ENCODE measurements at places on chromosomes 2 and 18. TPM values are rescaled to one million over a fixed set of nuclear protein-coding genes. Genes with fewer than 3 reads are reported as not detected.

DNA sequence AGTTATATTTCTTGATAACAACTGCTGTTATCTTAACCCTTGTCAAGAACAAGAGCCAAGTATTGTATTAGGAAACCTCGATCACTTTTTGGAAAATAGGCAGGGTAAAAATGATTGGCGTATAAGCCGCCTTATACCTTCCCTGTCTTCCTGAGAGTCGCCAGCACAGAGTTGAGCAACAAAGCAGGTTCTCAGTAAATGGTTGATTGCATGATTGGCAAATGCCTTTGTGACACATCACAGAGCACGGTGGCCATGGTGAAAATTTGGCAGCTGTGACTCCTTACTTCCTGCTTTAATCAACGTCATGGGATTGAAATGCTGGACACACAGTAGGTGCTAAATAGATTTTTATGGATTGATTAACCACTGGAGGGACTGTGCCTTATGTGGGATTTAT, 3.9 kb upstream of the KLHL29 start:
- peak; percentile 54 for DNase-seq

DNA sequence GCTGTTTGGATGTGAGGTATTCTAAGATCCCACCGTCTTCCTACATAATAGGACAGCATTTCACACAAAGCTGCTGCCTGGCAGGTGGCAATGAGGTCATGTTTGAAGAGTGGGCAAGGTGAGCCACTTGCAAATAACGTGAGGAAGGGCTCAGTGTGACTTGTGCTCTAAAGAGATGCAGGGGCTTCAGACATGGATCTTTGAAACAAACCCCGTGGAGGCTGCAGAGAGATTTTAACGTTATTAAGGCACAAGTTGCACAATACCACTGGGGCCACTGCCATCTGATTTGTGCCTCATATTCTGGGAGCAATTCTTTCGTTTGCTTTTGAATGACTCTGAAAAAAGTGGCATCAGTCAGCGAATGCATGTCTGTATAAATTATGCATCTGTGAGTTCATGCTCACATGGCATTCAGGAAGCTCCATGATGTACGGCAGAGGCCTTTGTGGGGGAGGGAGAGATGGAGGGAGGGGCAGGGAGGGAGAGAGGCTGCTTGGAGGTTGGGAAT, 362.0 kb downstream of the SOX11 start:
- no peak for DNase-seq

Gene RAB31
- total RNA-seq = 0.45 TPM

- DNase-seq = no peak
These were observed 282.2 kb upstream of the ST6GAL2 start for GRCh38 chr2:107168141-107168540.

Gene PRSS56
- total RNA-seq = not detected

DNA sequence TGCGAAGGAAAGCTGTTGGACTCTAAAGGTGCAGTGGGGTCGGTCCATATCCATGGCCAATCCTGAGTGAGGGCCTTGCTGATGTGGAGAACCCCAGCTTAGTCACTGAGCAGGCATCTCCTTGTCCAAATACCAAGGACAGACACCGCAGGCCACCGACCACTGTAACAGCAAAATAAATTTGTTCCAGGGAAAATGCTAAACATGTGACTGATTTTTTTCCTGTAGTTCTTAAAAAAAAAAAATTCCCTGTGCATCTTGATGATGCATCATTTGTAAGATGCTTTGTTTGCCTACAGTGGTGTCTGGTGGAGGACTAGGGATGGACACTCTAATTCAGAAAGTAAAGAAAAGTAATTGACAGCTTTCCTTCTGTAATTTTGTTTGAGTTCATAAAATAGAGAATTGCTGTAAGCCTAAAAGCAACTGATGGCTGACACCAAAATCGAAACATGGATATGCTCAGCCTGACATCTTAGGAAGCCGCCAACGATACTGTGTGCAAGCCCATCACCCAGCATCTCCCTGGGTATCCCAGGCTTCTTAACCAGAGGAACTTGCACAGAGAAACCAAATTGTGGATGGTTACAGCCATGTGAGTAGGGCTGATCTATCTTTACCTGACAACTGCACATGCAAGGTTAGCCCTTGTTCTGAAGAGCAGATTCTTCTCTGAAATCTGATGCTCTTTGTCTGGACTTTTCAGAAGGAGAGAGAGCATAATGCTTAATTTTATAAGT, 188.6 kb downstream of the ARL4C start:
- no peak for DNase-seq

- no peak for DNase-seq
These were observed 148.1 kb downstream of the CYP26B1 start for GRCh38 chr2:71999580-71999979.

GRCh38 chr2:35822716-35823115, 532.9 kb upstream of the CRIM1 start:
- no peak for DNase-seq

DNA sequence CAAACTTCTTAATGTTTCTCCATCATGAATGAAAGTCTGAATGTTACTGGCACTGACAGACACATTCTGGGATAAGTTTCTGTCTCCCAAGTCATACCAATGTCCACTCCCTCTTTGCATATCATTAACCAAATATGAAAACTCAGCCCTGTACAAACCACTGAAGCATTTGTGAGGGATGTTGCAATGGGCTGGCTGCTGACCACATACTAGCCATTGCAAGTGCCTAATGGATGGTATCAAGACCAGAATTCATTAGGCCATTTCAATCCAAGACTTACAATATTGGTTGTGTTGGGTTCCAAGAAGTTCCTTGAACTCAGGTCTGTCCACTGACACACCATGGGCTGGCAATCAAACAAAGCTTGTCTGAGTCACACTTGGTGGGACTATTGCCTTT, 73.8 kb downstream of the CBLN2 start:
- DNase-seq = no peak

DNA sequence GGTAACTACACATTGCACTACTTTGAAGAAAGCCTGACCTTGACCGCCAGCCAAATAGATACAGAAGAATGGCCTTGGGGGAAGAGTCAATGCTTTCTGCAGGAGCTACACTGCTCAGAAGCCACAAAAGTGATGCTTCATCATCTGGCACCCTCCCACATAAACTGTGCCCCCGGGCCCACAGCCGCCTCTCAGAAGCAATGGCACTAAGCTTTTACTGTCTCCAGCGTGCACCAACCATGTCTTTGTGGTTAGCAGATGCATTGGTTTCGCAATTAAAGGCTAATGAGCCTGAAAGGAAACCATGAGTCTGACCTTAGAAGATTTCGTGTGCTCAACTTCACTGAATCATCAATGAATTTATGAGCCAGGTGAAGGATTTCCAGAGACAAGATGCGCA, 209.4 kb upstream of the TRIB2 start:
- DNase-seq = peak; percentile 94

DNA sequence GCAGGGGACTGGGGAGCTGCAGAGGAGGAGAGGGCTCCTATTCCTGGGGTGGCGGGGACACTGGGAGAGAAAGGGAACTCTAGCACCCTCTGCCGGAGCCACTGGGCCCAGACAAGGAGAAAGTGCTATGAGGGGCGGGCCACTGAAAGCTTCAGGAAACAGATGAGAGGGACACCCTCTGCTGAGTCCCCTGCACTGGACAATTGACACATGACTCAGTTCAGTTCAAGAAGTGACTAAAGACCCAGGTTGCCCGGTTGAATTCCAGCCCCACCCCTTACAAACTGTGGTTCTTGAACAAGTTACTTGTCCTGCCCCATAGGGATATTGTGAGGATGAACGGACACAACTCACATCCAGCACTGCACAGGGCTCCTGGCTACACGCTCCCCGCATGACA, 5.0 kb downstream of the RUFY4 start:
- DNase-seq = peak; percentile 55

DNA sequence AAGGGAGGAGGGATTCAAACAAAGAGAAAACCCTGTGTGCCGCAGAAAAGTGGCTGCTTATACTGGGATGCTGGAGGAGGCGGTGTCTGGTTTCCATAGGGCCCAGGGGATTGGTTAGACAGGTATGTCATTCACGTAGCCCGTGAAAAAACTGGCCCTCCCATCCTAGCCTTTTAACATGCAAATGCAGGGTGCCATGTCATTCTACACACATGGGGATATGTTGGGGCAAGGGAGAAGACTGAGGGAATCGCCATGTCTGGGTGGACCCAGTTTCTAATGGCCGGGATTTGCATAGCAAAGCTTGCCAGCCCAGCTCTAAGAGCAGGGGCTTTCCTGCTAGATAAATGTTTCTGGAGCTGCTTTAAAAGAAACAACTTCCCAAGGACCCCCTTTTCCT, 8.2 kb upstream of the RNU2-63P start:
- DNase-seq = no peak

DNA sequence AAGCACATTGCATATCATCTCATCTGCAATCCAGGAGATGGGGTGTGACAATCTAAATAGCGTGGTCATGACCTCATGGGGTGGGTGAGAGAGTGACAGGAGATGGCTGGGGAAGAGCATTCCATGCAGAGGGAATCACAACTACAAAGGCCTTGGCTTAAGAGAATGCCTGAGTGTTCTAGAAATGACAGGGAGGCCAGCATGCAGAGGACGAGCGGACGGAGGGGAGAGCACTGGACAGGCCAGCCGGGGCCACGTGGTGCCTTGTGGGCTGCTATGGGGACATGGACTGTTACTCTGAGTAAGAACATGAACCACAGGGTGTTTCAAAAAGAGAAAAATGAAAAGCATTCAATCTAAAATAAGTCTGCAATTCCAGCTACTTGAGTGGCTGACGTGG, 117.9 kb upstream of the ODC1 start:
- DNase-seq = no peak

- no peak for DNase-seq
These were observed 110.2 kb upstream of the CCDC68 start for GRCh38 chr18:55069497-55069896.

Gene NEB
- total RNA-seq = 0.18 TPM

GRCh38 chr2:165434865-165435496, 34.5 kb upstream of the CSRNP3 start:
- DNase-seq = no peak

DNA sequence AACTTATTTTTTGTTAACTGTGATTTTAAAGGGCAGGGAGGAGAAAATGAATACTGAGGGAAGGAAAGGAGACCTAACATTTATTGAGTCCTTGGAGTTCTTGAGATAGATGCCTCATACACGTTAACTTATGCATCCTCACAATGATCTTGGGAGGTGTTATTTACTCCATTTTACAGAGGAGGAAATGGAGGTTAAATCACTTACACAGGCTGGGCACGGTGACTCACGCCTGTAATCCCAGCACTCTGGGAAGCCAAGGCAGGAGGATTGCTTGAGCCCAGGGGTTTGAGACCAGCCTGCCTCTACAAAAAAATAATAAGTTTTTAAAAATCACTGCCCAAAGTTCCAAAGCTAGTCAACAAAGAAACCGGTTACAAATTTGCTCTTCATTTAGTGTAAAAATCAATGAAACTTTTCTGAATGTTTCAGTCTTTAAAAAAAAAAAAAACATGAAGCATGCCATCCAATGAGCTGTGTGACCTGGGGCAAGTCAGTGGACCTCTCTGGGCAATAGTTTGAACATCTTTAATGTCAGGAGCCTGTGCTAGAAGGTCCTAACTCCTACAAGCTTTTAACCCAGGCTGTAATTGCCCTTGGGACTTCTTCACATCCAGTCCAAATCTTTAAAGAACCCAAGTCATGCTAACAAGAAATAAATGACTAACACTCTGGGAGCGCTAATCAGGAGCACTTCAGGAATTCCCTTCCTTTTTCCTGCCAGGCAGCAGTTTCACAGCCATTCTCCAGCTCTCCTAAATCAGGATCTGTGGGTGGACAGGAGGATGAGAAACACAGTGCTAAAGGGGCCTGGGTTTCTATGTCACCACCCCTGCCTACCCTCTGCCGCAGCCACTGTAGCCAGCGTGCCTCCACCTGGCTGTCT, 176.4 kb downstream of the TMEM247 start:
- no peak for DNase-seq

Gene LRRC30
- total RNA-seq = not detected

DNA sequence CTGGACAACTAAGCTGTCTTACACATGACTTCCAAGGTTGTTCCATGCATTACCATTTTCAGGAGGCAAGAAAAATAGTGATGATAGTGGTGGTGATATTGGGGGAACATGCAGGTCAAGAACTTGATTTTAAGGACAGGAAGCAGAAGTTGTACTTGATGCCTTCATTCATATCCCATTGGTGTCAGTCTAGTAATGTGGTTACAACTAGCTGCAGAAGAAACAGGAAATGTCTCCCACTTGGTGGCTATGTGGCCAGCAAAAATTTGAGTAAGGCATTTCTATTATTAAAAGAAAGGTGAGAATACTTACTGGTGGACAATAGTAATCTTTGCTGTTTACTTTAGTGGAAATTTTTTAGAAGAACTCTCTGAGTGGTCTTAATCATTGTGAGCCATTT, 103.4 kb downstream of the ALMS1 start:
- no peak for DNase-seq

DNA sequence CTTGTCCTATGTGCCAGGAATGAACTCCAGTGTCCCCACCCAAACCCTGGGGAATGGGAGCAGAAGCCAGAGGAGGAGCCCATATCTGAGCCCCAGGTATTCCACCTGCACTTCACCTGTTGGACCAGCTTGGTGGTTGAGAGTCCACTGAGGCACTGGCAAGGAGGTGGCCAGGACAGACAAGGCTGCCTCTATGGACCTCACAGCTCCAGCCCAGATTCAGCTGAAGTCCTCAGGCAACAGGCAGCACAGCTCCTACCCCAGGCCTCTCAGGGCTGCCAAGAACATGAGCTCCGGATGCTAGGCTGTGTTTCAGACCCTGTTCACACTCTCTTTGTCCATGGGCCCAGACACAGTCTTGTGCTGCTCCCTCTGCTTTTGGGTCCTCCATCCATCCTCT, 2.9 kb upstream of the IL1F10 start:
- DNase-seq = no peak

Gene AQP12A
- not detected for total RNA-seq

Gene TEX44
- not detected for total RNA-seq

DNA sequence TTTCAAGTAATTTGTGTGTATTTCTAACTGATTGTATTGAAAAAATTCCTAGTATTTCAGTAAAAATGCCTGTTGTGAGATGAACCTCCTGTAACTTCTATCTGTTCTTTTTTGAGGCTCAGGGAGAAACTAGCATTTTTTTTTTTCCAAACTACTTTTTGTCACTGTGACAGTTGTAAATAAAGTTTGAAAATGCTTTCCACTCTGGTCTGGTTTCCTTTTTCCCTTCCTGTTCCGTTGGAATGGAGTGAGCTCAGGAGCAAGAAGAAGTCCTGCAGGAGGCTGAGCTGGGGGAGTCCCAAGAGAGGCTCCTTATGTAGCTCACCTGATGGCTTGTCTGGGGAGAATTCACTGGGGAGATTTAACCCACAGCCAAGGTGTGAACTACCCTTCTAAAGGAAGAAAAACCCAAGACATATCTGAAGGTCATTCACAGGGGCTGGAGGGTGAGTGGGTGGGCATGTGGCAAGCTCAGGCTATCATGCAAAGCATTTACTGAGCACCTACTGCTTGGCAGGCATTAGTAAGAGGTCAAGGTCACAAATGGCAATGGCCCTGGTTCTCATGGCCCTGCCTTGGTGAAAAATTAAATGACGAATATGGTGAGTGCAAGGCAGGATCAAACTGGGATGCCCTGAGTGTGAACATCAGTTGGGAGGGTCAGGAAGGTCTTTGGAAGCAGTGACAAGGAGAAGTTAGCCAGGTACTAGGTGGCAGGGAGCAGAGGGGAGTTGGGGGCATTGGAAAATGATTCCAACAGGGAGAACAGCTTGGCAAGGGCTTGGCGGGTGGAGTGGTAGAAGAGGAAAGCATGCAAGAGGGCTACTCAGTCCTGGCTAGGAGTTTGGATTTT, 28.7 kb downstream of the LBH start:
- peak; percentile 37 for DNase-seq
